GM04504 (cell line): ENCODE measurements at places on chromosomes 13 and 19.

GRCh38 chr13:35600137-35600536 is 123.6 kb upstream of the MAB21L1 start:
- DNase-seq, result peak; percentile 7

DNA sequence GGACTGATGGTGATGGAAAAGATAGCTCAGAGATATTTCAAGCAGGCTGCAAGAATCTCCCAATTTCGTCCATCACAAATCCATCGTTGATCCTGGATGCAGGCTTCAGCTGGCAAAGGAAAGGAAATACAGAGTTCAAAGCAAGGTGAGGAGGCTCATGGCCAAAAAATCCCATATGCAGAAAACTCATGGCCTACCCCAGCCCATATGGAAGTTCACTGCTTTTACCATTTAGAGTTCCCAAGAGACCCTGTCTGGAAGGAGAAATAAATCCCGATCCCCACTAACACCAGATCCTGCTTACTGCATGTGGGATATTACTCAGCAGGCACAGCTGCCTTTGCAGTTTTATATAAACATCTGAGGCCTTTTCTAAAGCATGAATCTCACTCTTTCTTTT is 412.9 kb upstream of the SPRY2 start:
- DNase-seq, result no peak

- DNase-seq, result no peak
Observed at GRCh38 chr13:98262292-98262691, 85.2 kb upstream of the RNF113B start.

DNA sequence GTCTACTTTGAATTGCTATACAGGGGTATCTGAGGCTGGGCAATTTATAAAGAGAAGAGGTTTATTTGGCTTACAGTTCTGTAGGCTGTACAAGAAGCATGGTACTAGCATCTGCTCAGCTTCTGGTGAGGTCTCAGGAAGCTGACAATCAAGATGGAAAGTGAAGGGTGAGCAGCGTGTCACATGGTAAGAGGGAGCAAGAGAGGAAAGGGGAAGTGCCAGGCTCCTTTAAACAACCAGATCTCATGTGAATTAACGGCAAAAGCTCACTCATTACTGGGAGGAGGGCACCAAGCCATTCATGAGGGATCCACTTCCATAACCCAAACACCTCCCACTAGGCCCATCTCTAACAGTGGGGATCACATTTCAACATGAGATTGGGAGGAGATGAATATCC is 222.4 kb downstream of the TDRD3 start:
- DNase-seq, result no peak

DNA sequence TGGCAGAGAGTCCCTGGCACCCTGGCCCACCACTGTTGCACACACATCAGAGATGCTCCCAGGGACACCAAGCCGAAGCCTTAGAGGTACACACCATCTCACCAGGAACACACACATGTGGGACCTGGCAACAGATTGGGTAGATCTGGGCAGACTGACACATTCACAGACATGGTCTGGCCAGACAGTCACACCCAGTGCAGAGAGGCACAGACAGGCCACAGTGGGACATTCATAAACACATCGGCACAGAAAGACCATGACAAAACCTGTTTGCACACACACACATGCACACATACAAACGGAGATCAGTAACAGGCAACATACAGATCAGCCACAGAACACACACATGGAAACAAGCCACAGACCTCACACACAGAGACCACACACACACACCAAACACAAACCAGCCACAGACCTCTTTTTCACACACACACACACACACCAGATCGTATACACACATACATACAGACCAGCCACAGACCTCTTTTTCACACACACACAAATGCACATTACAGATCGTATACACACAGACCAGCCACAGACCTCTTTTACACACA is 6.3 kb upstream of the JUNB start:
- no peak for DNase-seq

- no peak for DNase-seq
Observed at GRCh38 chr19:15788594-15789270, 1.3 kb downstream of the OR10H5 start.

DNA sequence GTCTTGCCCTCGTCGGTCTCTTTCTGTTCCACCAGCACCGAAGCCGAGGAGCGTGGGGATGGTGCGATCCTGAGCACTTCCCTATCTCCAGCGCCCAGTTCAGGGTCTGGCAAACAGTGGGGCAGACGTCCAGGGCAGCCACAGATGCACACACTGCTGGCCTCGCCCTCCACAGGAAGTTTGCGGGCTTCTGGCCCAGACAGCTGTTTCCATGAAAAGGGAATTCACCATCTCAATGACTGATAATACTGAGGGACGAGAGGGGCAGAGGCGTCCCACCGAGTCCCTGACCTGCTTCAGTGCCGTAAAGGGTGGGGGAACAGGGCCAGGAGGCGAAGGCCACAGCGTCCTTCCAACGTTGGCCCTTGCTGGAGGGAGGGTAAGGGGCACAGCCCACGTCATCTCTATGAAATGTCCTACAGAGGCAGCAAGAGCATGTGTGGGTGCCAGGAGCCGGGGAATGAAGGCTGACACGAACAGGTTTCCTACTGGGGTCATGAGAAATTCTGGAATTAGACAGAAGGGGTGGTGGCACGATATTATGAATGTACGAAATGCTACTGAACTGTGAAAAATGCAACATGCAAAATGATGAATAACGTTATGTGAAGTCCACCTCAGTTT is 19.5 kb downstream of the SHC2 start:
- no peak for DNase-seq

GRCh38 chr19:38921420-38922274 is 8.9 kb downstream of the SARS2 start:
- DNase-seq, result no peak

- DNase-seq, result no peak
Observed at GRCh38 chr13:114106526-114106925, 25.9 kb downstream of the RASA3 start.

GRCh38 chr19:38710928-38711725 is 33.1 kb downstream of the CAPN12 start:
- no peak for DNase-seq

DNA sequence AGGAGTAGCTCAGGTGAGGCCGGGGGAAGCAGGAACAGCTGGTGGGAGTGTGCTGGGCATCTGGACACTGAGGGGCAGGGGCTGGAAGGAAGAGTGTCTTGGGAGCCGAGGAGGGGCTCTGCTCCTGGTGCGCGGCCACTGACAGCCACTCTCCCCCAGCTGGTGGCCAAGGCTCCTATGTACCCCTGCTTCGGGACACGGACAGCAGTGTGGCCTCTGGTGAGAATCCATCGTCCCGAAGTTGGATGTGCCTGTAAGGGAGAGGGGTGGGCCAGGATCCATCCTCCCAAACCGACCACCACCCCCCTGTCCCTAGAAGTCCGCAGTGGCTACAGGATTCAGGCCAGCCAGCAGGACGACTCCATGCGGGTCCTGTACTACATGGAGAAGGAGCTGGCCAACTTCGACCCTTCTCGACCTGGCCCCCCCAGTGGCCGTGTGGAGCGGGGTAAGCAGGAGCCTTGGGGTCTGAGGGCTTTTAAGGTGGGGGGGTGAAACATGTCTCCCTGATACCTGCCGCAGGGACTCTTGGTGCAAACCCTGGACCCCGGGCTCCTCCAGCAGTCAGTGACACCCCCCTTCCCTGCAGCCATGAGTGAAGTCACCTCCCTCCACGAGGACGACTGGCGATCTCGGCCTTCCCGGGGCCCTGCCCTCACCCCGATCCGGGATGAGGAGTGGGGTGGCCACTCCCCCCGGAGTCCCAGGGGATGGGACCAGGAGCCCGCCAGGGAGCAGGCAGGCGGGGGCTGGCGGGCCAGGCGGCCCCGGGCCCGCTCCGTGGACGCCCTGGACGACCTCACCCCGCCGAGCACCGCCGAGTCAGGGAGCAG is 2.0 kb upstream of the USF2 start:
- DNase-seq, result no peak

DNA sequence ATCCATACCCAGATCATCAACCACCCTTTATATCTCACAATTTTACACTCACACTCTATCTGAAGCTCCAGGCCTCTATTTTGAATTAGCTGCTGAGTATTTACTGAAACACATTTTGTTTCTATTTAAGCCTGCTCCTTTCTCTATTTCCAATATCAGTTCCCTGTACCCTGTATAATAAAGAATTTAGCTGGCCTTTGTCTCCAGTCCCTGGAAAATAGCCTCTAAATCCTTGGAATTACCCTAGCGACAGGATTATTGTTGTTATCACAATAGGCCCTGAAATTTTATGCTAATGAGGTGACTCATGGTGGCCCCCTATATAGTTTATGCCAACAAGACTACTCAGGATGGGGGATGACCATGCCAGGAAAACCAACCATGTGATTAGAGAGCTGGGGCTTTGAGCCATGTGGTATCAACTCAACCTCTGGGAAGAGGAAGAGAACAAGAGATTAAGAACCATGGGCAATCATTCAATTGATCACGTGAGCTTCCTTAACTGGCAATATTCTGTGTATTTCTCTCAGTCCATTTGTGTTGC is 72.7 kb downstream of the KATNAL1 start:
- no peak for DNase-seq

DNA sequence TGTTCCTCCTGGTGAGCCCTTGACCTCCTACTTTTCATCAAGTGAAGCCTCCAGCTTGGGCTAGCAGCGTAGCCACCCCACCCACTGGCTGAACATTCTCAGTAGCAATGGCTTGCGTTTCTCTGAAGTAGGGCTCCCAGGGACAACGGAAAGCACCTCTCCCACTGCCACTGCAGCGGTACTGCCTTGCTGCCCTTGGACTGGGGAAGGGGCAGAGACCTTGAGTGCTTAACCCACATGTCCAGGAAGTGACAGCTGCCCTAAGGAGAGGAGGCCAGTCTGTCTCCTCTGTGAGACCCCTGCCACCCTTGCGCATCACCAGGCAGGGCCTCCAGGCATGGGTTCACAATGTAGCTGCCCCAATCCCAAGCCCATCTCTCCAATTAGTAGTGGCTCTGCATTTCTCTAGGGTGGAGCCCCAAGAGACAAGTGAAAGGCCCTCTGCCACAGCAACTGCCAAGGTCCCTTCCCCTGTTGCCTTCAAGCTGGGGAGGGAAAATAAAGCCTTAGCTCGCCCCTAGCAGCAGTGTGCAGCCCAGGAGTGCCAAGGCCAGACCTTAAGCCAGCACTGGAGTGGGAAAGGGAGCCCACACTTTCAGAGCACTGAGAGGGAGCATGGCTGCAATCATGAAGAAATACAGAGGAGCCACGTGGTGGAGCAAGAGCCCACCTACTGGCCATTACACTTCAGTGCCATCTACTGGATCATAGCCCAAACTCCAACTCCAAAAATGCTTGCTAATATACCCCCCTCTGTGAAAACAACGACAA is 175.9 kb upstream of the TRPC4 start:
- DNase-seq, result no peak

DNA sequence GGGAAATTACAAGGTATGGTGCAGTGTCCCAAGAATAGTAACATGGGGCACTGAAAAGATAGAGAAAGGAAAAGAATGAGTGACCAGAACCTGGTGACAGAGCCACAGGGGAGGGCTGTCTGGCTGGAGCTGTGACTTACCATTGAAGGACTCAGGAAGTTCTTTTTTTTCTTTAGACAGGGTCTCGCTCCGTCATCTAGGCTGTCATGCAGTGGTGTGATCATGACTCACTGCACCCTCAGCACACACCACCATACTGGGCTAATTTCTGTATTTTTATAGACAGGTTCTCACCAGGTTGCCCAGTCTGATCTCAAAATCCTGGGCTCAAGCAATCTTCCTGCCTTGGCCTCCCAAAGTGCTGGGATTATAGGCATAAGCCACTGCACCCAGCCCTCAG is 8.8 kb upstream of the CPB2 start:
- no peak for DNase-seq

DNA sequence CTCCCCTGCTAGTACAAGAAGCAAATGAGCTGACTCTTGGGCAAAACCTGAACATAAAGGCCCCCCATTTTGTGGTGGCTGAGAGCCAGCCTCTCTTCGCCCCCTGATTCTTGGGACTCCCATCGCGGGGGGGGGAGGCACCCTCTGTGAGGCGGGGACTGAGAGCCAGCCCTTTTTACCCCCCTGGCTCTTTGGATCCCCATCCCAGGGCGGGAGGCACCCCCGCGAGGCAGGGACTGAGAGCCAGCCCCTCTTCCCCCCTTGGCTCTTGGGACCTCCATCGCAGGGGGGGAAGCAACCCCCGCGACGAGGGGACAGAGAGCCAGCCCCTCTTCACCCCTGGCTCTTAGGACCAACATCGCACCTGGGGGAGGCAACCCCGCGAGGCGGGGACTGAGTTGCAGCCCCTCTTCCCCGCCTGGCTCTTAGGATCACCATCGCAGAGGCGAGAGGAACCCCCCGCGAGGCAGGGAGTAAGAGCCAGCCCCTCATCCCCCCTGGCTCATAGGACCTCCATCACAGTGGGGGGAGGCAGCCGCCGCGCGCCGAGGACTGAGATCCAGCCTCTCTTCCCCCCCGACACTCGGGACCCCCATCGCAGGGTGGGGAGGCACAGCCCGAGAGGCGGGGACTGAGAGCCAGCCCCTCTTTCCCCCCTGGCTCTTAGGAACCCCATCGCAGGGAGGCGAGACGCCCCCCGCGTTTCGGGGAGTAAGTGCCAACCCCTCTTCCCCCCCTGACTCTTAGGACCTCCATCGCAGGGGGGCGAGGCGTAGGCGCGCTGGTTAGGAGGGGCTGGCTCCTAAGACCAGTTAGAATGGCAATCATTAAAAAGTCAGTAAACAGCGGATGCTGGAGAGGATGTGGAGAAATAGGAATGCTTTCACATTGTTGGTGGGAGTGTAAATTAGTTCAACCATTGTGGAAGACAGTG is 2428.4 kb upstream of the PCDH20 start:
- no peak for DNase-seq
